GM12891 (cell line): ENCODE measurements at places on chromosomes 12 and 14.

DNA sequence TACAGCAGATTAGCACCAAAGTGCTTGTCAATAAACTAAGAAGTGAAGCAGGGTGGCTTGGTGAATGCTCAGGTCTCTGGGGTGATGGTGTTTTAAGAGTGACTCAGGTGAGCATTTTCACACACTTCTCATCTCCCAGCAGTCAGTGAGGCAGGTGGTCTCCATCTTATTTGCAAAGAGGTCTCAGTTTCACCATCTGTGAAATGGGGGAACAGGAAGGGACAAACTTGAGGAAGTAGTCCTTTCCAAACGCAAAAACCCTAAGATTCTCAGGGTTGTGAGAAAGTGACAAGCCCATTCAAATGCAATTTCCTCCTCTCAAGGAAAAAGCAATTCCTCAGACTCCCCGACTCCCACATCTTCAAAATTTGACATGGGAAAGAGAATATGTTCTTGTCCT is 54.1 kb downstream of the CMKLR1 start:
- no peak for DNase-seq

GRCh38 chr14:75196064-75196463 is 19.7 kb upstream of the TMED10 start:
- DNase-seq, result no peak

GRCh38 chr14:70742316-70742715 is 67.0 kb downstream of the MAP3K9 start:
- DNase-seq, result no peak

- no peak for DNase-seq
Measured at GRCh38 chr12:102167821-102168604, 29.6 kb downstream of the PMCH start.

DNA sequence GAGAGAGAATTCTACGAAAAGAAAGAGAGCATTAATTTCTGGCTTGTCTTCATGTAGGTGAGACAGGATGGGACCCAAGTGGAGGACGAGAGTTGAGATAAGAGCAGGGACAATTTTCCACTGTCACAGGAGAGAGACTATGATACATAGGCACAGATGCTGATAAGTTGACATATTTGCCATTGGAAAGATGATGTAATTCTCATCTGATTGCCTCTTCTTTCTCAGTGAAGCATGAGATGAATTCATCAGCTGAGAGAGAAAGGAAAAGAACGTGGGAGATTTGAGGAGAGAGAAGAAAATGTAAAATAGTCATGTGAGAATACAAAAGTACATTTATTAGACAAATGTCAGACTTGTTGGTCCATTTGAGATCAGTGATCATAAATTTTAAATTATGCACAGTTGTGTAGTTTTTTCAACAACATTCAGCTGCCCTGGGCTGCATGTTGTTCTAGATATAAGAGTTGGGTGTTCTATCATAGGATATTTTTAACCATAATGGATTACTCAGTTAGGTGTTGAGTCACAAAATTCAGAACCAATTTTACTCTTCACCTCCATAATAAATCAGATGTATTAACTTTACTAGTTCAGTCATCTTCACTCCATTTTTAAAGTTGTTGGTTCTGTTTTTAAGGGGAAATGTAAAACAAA is 222.9 kb downstream of the DPY19L2 start:
- no peak for DNase-seq

DNA sequence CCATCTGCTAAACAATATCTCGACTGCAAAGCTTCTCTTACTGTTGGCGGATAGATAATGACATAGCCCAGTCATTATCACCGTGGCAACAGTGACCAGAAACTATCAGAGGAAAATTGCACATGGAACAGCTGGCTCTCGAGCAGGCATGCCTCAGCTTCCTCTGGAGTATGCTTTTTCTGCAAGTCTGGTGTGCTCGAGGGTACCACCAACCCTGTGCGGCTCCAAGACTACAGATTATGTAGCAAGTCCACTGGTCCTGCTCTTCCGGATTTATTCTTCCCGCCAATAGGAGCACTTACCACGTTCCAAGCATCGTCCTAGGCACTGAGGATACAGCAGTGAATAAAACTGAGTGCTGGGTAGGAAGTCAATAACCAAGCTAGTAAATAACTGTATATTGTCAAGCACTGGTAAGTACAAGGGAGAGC is 1.4 kb upstream of the GLRX5 start:
- no peak for DNase-seq

GRCh38 chr14:102280376-102280962 is 24.5 kb downstream of the MOK start:
- DNase-seq, result no peak

- peak; percentile 18 for DNase-seq
Measured at GRCh38 chr12:93098077-93098476, 169.0 kb upstream of the EEA1 start.

GRCh38 chr12:122203301-122204166 is at the start of gene B3GNT4:
Gene B3GNT4 (plus strand): TSS chr12:122203709. CDS start chr12:122204619, 910 bp downstream.
- DNase-seq, result peak; percentile 56

GRCh38 chr12:28870839-28871440 is 278.1 kb upstream of the FAR2 start:
- DNase-seq, result no peak

DNA sequence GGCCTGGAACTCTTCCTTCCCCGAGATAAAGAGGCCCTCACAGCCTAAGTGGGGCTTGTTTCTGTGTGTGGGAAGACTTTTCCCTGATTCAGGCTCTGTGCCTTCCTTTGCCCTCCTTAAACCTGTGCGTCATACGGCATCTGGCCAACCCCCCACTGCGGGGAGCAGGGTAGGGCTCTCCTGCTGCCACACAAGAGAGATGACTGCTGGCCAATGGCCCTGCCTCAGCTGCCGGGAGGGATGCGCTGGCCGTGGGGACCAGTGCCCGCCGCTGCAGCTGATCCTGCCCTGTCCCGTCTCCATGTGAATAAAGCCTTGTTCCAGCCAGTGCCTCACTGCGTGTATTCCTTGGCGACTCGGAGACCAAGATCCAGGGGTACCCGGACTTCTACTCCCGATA is 42.5 kb upstream of the BEGAIN start:
- DNase-seq, result no peak

GRCh38 chr12:106527356-106527755 is 55.4 kb upstream of the RFX4 start:
- no peak for DNase-seq

GRCh38 chr14:24639905-24640304 is 5.9 kb upstream of the GZMB start:
- DNase-seq, result no peak

GRCh38 chr12:32587581-32588495 is 91.3 kb upstream of the DNM1L start:
- no peak for DNase-seq

DNA sequence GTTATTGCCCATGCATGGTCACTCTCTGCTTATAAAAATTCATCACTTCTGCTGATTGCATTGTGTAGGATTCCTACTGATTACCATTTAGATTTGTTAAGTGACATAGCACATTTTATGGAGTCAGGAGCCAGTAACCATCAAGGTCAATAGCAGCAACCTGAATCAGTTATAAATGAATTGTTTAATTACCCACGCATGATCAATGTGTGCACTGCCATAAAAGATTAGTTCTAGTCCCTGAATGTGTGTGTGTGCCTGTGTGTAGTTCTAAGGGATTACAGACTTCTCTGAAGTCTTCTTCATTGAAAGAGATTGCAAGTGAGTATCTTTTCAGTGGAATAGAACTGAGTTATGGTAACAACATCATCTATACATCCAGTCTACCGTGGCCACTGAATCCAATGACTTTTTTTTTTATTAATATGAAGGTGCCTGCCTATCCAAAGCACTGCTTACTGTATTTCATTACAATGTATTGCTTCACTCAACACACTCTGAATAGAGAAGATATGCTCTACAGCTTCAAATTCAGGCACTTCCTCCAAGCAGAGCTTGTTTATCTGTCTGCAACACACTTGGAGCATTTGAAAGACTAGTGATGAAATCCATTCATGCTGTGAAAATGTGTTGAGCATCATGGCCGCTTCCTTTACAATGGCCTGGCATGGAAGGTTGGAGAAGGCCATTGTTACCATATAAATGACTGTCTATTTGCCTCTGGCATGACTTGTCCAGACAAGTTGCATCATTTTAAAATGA is 381.7 kb downstream of the DIO2 start:
- DNase-seq, result no peak
